Erythroblast (primary cell): ENCODE measurements at places on chromosomes 2 and 18.
A peak's percentile ranks its signal among the peaks of the same experiment; 100 is the strongest.

DNA sequence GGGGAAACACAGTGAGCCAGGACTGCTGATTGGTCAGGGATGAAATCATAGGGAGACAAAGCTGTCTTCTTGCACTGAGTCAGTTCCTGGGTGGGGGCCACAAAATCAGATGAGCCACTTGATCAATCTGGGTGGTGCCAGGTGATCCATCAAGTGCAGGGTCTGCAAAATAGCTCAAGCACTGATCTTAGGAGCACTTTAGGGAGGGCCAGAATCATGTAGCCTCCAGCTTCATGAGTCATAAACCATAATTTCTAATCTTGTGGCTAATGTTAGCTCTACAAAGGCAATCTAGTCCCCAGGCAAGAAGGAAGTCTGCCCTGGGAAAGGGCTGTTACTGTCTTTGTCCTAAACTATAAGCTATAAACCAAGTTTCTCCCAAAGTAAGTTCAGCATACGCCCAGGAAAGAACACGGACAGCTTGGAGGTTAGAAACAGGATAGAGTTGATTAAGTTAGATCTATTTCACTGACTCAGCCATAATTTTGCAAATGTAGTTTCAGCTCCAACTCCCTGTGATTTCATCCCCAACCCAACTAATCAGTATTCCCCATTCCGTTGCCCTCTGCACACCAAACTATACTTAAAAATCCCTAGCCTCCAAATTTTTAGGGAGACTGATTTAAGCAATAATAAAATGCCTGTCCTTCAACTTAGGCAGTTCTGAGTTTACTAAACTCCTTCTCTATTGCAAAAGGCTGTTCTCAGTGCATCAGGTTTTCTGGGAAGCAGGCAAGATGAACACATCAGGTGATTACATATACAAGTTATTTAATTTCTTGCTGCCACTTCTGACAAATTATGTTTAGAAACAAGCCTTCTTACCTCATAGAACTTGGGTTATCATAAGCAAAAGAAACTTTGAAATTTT lies 226.9 kb upstream of the SPOPL start:
- no peak for DNase-seq

DNA sequence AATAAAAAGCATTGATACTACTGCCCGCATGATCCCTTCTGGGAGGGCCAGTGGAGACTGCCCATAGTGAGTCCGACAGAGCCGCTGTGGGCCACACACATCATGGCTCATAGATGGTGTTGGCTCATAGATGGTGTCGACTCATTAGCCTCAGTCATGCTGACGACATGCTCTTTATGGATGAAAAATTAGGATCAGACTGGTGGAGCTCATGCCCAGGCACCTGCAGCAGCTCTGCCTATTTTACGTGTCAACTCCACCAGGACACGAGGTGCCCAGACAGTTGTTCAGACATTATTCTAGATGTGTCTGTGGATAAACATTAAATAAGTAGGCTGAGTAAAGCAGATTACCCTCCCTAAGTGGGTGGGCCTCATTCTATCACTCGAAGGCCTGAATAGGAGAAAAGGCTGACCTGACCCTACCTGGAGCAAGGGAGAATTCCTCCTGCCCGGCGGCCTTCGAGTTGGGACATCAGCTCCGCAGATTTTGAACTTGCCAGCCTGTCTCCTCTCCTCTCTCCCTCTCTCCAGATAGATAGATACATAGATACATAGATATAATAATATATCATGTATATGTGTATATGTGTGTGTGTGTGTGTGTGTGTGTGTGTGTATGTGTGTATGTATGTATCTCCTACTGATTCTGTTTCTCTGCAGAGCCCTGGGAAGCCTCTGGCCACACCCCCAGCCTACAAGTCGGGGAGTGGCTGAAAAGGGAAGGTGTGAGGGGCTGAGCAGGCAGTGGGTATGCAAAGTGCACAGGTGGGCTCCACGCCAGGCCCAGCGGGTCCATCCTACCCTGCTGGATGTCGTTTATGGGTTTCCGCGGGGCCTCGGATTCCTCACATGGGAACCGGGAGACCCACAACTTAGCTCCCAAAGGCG lies 13.6 kb upstream of the TEX51 start:
- no peak for DNase-seq

DNA sequence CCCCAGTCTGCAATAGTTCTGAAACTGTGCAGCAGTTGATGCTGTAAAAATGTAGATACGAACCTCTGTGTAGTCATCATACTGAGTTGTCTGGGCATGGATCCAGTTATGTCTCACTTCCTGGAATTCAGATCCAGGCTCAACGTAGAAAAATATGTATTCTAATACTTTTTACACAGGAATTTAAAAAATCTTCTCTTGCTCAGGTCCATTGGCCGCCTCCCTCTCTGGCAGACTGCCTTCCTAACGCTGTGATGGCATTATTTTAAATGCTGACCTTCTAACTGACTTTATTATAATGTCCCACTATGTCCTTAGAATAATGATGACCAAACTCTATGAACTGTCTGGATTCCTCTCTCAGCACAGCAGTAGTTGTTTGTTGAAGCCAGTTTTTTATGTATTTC lies 119.6 kb downstream of the FEZ2 start:
- peak; percentile 63 for DNase-seq

GRCh38 chr2:72026819-72027425 lies 120.7 kb downstream of the CYP26B1 start:
- no peak for DNase-seq

DNA sequence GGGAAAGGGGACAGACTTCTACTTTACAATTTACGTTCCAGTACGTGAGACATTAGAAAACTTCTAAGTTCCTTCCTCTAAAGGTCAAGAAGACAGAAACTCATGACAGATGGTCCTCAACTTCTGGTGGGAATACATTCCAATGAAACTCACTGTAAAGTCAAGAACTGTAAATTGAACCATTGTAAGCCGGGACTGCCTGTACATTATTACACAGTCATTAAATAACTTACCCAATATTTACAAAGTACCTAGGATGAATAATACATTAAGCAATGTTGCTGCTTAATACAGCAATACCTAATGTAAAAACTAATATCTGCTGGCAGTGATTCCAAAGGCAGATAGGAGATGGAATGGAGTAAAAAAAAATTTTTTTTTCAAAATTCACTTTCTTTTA lies 51.9 kb downstream of the CDH2 start:
- DNase-seq: no peak

DNA sequence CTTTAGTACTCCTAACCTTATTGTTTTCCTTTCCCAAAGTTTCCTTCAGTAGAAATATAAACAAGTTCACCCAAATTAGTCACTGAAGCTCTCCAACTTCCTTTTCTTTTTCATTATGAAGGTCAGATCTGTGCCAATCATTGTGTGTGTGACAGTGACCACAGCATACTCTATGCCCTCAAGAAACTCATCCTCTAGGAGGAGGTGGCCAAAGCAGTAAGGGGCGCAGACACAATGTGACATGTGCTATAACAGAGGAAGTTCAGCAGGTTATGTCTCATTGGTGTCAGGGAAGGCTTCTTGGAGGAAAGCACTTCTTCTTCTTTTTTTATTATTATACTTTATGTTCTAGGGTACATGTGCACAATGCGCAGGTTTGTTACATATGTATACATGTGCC lies 60.0 kb upstream of the PSME4 start:
- no peak for DNase-seq

- no peak for DNase-seq
Observed at GRCh38 chr2:60154142-60154541, 399.3 kb downstream of the BCL11A start.

GRCh38 chr2:226037526-226037925 lies 638.0 kb downstream of the NYAP2 start:
- no peak for DNase-seq
